ENCODE measurements at places on chromosomes 5 and 9. TPM values are rescaled to one million over a fixed set of nuclear protein-coding genes. Genes with fewer than 3 reads are reported as not detected.

The PDE8B gene
- polyA plus RNA-seq: 2.2 TPM

The GTF3C5 gene
- 36.0 TPM for polyA plus RNA-seq

The IRX1 gene
- polyA plus RNA-seq: 0.15 TPM

The GMCL2 gene
- not detected for polyA plus RNA-seq

The PHYHD1 gene
- polyA plus RNA-seq: 15.6 TPM

The CCL21 gene
- not detected for polyA plus RNA-seq

The HSD17B3 gene
- polyA plus RNA-seq: not detected

The MOB3B gene
- 0.05 TPM for polyA plus RNA-seq

The PCA3 gene
- not detected for polyA plus RNA-seq

The C6 gene
- polyA plus RNA-seq: 0.05 TPM

The SV2C gene
- not detected for polyA plus RNA-seq

The ANKRD18A gene
- not detected for polyA plus RNA-seq

The SKP2 gene
- polyA plus RNA-seq: 30.7 TPM

The SEMA4D gene
- polyA plus RNA-seq: 0.50 TPM

The SPINK7 gene
- not detected for polyA plus RNA-seq

The RNF183 gene
- not detected for polyA plus RNA-seq

The ITGA2 gene
- polyA plus RNA-seq: 5.3 TPM

The G3BP1 gene
- polyA plus RNA-seq: 100 TPM

The NIM1K gene
- 1.3 TPM for polyA plus RNA-seq

The ARL14EPL gene
- not detected for polyA plus RNA-seq

The INVS gene
- 16.1 TPM for polyA plus RNA-seq

The TCF7 gene
- polyA plus RNA-seq: 0.86 TPM

The BNC2 gene
- 17.5 TPM for polyA plus RNA-seq

The SPATA31E1 gene
- not detected for polyA plus RNA-seq

The CCNJL gene
- polyA plus RNA-seq: 0.71 TPM

The RNF208 gene
- polyA plus RNA-seq: 0.39 TPM

The GRM6 gene
- polyA plus RNA-seq: not detected

The TNFSF8 gene
- polyA plus RNA-seq: not detected

The AK8 gene
- polyA plus RNA-seq: 0.53 TPM

The DMAC1 gene
- polyA plus RNA-seq: 31.7 TPM

The CRB2 gene
- polyA plus RNA-seq: not detected

The ENC1 gene
- polyA plus RNA-seq: 26.5 TPM

The SOX30 gene
- 0.07 TPM for polyA plus RNA-seq

The PCDHGB3 gene
- 3.0 TPM for polyA plus RNA-seq

The CCDC183 gene
- polyA plus RNA-seq: 0.20 TPM

The PCDHGA8 gene
- polyA plus RNA-seq: 0.77 TPM
